ENCODE measurements at places on chromosomes 16 and 17. TPM values are rescaled to one million over a fixed set of nuclear protein-coding genes. Genes with fewer than 3 reads are reported as not detected.

Gene ALOX12
- total RNA-seq = not detected

Gene CDK3
- total RNA-seq = 21.6 TPM

Gene MYCBPAP
- total RNA-seq = 3.5 TPM

Gene MT1E
- 5.2 TPM for total RNA-seq

GRCh38 chr17:73155410-73156165 is 9.2 kb upstream of the SSTR2 start:
- H3K4me1 ChIP-seq = peaks cover 24% of the 10 kb centered on the region
- H3K4me3 ChIP-seq = no peak overlapping the region
- H3K36me3 ChIP-seq = no peaks in the 10 kb centered on the region
- no peak overlapping the region for H3K27ac ChIP-seq

GRCh38 chr17:66507103-66507923 is 204.9 kb downstream of the PRKCA start:
- no peaks in the 10 kb centered on the region for H3K27me3 ChIP-seq
- no peak overlapping the region for H3K4me3 ChIP-seq
- DNase-seq = no peak
- H3K4me1 ChIP-seq = peaks cover 11% of the 10 kb centered on the region

DNA sequence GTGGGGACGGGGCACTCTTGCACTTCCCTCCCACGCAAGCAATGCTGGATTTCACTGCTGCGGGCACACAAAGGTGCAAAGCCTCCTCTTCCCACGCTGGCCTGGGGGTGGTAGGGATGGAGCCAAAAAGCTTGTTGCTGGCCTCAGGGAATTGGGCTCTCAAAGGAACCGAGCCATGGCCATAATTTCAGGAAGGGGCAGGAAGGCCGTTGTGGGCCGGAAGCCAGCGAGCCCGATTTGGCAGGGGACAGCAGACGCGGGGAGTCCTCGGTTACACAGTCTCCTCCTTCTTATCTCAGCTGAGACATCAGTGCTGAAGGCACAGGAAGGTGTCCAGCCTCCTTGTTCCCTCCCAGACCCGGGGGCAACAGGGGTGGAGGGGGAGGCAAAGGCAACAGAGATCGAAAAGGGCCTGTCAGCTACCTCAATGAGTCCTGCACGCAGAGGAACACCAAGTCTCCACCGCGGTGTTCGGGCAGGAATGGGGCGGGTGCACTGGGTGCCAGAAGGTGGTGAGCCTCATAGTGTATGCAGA is 59.5 kb downstream of the SLFN11 start:
- no peak for DNase-seq
- no peaks in the 10 kb centered on the region for H3K36me3 ChIP-seq
- no peak overlapping the region for H3K27ac ChIP-seq

DNA sequence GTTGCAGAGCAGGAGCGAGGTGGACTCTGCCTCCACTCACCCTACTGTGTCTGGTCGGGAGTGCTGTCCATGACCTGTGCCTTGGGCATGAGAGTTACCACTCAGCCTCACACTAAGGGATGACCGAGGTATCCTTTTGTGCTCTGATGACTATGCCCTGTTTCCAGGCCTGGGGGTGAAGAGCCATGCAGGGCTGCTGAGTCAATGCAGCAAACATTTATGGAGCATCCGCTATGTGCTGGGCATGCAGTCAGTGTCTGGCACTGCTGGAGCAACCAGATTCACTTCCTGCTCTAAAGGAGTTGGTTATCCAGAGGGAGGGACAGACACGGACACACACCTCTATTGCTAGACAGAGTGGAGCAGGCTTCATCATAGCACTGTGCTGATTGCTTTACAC is 7.6 kb upstream of the HNF1B start:
- peak overlapping the region; percentile 68 for H3K27ac ChIP-seq
- H3K27me3 ChIP-seq = no peaks in the 10 kb centered on the region
- H3K4me3 ChIP-seq = no peak overlapping the region
- peaks cover 11% of the 10 kb centered on the region for H3K4me1 ChIP-seq
- DNase-seq = no peak
- H3K36me3 ChIP-seq = peaks cover 8% of the 10 kb centered on the region

DNA sequence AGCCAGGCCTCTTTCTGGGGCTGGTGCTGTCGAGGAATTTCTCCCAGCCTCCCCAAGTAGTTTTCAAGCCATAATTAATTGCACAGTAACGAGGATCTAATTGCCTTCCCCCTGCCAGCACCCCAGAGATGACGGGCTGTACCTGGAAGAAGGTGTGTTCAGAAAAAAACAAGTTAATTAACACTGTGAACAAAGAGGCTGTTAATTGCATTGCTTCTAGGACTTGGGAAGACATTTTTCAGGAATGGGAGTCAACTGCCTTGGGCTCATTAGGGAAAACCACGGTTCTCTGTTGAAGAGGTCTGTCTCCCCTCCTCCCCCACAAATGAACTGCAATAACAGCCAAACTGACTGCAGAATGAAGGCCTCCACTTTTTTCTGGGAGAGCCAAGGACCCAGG is 176.7 kb downstream of the CCT6B start:
- no peaks in the 10 kb centered on the region for H3K4me1 ChIP-seq
- peaks cover 7% of the 10 kb centered on the region for H3K27me3 ChIP-seq
- no peak overlapping the region for H3K4me3 ChIP-seq

- peaks cover 11% of the 10 kb centered on the region for H3K27me3 ChIP-seq
- peaks cover 17% of the 10 kb centered on the region for H3K4me1 ChIP-seq
- no peak overlapping the region for H3K27ac ChIP-seq
- DNase-seq = no peak
- no peak overlapping the region for H3K4me3 ChIP-seq
Measured at GRCh38 chr17:29063992-29064391, 21.1 kb downstream of the PIPOX start.

GRCh38 chr16:280991-281659 is 734 bp downstream of the ARHGDIG start:
- no peak for DNase-seq
- peak overlapping the region; percentile 56 for H3K4me3 ChIP-seq
- H3K27me3 ChIP-seq = peaks cover 26% of the 10 kb centered on the region
- peaks cover 5% of the 10 kb centered on the region for H3K36me3 ChIP-seq
